ENCODE measurements at places on chromosomes 4 and X.

DNA sequence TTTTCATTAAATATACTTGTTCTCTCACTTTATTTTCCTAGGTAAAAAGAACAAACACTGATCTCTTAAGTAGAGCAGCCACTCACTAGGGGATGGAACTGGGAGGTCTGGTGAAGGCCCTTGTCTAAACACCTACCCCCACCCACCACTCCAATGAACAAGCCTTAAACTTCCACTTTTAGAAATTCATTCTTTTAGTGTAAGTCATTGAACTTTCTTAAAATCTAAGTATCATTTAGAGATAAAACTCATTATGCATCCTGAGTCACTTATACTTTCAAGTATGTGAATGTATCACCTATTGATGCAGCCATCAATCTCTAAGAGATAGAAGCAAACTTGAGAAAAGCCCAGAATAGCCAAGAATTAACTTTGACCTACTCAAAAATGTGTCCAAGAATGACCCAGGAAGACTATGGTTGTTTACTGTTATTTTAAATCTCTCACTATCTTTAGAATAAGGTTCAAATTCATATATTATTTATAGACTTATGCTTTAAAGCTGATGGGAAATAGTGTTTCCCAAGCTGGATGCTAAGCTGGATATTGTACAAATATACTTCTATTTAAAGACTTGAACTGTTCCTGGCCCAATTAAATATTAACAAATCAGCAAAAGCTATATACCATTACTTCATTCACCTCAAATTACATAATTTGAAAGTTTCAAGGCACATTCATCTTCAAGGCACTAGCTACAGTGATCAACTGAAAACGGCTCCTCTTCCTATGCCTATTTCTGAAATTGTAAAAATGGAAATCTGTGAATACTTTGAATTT lies 49.5 kb downstream of the CAMK2D start:
- no peak for DNase-seq

GRCh38 chr4:22921936-22922335 lies 229.2 kb downstream of the GBA3 start:
- no peak for DNase-seq

GRCh38 chr4:74474345-74475090 lies 29.6 kb downstream of the AREG start:
- DNase-seq, result no peak

- DNase-seq, result no peak
These were observed 88.1 kb downstream of the SPANXN3 start for GRCh38 chrX:143429131-143429530.

- DNase-seq, result no peak
These were observed 43.1 kb upstream of the RPS6KA3 start for GRCh38 chrX:20309806-20310205.

DNA sequence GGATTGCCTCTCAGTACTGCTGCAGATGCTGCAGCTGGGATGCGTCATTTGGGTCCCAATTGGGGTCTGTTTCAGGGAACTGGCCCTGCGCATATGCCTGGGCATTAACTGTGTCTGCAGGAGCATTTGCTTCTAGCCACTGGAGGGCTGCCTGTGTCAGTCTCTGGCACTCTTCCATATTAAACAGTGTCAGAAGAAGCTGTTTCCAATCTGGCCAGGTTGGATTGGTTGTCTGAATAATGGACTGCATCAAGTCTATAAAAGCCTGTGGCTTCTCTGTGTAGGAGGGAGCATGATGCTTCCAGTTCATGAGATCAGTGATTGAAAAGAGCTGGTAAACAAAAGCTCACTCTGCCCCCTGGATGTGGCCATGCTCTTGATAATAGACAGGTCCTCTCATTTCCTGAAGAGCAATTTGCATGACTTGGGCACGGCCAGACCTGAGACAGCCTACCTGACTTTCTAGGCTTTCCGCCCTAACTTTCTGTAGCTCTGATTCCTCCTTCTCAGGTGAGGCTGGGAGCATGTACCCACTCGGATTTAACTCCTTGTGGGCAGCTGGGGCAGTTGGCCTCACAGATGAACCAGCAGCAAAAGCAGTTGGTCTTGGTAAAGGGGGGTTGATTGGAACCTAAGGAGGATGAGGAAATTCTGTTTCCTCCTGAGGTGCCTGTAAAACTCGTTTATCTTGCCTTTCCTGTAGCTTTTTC lies 29.2 kb downstream of the SULT1E1 start:
- DNase-seq, result no peak

GRCh38 chrX:139924069-139924695 lies 8.7 kb downstream of the ATP11C start:
- DNase-seq, result no peak

DNA sequence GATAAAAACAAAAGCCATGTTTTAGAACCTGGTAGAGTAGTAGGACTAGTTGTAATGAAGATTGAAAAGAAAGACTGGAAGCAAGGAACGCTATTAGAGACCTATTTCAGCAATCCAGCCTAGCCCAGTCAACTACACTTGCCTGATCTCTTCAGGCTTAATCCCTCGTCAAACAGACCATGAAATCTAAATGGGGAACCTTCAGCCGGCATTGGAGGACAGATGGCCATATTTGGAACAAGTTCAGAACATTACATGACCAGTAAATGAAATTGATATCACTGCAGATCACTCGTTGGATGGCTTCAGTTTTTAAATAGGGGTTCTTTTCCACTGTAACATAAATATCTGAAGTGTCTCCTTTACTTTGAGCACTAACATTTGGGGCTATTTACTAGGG lies 84.8 kb upstream of the WDR44 start:
- DNase-seq, result no peak

DNA sequence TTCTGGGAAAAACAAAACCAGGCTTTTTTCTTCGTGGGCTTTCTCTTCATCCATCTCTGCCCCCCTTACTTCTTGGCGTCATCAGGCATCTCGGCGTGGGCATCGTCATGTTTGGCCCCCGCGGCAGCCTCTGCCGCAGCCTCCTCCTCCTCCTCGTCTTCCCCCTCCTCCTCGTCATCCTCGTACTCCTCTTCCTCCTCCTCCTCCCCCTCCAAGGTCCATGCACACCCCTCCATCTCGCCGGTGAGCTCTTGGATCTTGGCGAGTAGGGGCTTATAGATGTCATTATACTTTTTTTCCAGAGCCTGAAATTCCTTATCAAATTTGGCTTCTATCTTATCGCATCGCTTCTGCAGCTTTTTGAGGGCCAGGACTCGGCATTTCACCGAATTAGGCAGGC lies 488 bp downstream of the NAP1L5 start:
- DNase-seq, result peak; percentile 7

GRCh38 chrX:17032351-17032750 lies 85.9 kb downstream of the REPS2 start:
- no peak for DNase-seq

- DNase-seq, result peak; percentile 83
These were observed 181.7 kb upstream of the TBC1D9 start for GRCh38 chr4:140937866-140938265.

DNA sequence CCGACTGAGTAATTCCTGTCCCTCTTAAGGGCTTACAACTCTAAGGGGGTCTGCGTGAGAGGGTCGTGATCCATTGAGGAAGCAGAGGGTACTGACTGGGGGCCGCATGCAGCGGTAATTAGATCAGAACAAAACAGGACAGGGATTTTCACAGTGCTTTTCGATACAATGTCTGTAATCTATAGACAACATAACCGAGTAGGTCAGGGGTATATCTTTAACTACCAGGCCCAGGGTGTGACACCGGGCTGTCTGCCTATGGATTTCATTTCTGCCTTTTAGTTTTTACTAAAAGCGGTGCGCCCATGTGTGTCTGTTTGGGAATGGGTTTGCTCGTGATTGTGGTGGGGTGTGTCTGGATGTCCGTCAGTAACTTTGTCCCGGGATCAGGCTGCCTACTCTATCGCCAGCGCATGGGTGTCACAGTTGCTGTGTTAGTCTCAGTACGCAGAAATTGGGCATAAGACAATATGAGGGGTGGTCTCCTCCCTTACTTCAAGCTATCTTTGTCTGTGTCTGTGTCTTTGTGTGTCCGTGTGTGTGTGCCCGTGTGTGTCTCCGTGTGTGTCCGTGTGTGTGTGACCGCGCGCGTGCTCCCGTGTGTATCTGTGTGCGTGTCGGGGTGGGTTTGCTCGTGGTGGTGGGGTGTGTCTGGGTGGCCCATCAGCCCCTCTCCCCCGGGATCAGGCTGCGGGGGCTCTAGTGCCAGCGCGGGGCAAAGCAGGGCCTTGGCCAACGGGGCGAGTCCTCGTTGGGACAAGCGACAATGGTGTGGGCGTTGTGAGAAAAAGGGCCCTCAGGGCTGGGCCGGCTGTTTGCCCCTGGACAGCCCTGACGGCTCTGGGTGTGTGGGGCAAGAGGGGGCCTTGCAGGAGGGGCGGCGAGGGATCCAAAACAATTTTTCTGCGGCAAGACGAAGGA lies 10.4 kb downstream of the FRG2 start:
- DNase-seq, result no peak

- DNase-seq, result no peak
These were observed 21.5 kb downstream of the CXCL8 start for GRCh38 chr4:73761856-73762255.

- no peak for DNase-seq
These were observed 383.8 kb downstream of the GRXCR1 start for GRCh38 chr4:43276321-43276720.

- DNase-seq, result no peak
These were observed 1082.6 kb upstream of the LCORL start for GRCh38 chr4:19104176-19104575.

GRCh38 chr4:11418610-11419009 lies 10.1 kb downstream of the HS3ST1 start:
- no peak for DNase-seq

DNA sequence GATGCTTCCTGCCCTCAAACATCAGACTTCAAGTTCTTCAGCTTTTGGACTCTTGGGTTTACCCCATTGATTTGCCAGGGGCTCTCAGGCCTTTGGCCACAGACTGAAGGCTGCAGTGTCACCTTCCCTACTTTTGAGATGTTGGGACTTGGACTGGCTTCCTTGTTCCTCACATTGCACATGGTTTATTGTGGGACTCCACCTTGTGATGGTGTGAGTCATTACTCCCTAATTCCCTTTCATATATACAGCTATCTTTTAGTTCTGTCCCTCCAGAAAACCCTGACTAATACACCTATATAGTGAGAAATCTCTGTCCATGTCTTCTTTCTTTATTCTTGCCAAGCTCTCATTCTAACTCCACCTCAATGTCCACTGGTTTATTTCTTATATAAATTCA lies 736.9 kb upstream of the HS3ST1 start:
- DNase-seq, result no peak

- DNase-seq, result no peak
These were observed 11.4 kb downstream of the TMSB4X start for GRCh38 chrX:12986164-12986779.

DNA sequence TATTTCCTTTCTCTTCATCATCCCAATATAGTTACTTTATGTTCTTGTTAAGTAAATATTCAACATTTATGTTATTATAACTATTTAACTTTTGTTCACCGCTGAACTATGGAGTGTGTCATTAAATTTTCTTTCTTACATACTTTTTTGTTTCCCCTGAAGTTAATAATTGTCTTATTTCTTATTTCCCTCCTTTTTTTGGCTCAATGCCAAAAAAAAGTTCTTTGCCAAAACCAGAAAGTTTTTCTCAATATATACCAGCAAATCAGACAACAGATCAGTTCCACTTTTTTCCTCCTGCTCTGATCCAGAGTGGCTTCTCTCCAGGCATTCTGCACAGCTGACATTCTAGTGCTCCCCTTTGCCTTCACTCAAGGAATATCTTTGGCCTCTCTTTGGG lies 187.0 kb upstream of the PPARGC1A start:
- no peak for DNase-seq

DNA sequence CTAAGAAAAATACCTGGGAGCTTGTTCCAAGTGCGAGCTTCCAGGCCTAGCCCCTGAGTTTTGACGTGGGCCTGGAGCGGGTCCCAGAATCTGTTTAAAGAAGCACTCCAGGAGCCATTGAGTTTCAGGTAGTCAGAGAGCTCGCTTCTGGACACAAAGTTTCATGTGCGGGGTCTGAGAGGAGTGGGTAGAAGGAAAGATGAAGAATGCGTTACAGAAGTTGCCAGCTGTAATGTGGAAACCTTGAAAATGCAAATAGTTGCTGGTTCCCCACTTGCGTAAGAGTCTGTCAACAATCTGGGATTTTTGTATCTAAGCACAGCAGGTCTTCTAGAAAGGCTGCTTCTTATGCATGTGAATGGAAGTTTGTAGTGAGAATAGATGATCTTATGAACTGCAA lies 77.5 kb upstream of the CLCN4 start:
- DNase-seq, result no peak

- DNase-seq, result peak; percentile 16
These were observed at the start of gene XKRX for GRCh38 chrX:100928660-100929613. Gene XKRX (minus strand): TSS chrX:100928917. CDS start chrX:100928304, 613 bp downstream.

- DNase-seq, result no peak
These were observed 24.9 kb upstream of the ANXA5 start for GRCh38 chr4:121721700-121722099.

DNA sequence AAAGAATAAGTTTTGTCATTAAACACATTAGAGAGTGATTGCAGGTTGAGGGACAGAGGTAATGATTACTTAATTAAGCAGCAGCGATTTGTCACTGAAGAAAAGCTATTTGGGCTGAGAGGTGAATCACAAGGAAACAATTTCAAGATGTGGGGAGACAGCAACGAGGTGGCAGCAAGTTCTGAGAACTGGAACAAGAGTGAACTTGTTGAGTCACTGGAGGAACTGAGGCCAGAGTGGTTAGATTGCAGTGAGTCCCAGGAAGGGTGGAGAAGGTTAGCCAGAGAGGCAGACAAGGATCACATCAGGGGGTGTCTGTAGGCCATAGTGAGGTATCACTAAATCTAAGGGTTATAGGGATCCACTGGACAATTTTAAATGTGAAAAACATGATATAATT lies 57.9 kb upstream of the TMPRSS11A start:
- DNase-seq, result no peak

DNA sequence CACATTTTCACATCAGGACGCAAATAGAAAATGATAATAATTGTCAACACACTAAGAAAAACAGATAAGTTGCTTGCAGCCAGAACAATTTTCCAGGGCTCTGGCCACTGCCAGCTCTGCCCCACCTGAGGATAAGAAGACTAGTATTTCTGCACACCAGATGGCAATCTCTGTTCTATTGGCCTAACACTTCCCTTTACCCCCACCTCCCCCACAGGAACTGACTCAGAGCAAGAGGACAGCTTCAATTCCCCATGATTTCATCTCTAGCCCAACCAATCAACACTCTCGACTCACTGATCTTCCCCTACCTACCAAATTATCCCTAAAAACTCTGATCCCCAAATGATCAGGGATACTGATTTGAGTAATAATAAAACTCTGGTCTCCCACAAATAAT lies 164.0 kb downstream of the SMARCA1 start:
- no peak for DNase-seq

- DNase-seq, result peak; percentile 75
These were observed 10.3 kb downstream of the RTL5 start for GRCh38 chrX:72121383-72121782.

- DNase-seq, result no peak
These were observed 12.3 kb upstream of the TSR2 start for GRCh38 chrX:54427837-54428424.
